Urinary bladder (tissue), 4 donors: ENCODE measurements at places on chromosomes 12 and 14. TPM values are rescaled to one million over a fixed set of nuclear protein-coding genes. Genes with fewer than 3 reads are reported as not detected.

The DPPA3 gene
- not detected for total RNA-seq

The CLEC1B gene
- not detected for total RNA-seq

The EFCAB11 gene
- total RNA-seq, result 14.2 TPM

The ESPL1 gene
- 4.5 TPM for total RNA-seq

The CCDC38 gene
- not detected for total RNA-seq

The TPCN1 gene
- total RNA-seq, result 19.3 TPM

The PPP1R12A gene
- 668 TPM for total RNA-seq

The RD3L gene
- not detected for total RNA-seq

The KRT6A gene
- not detected for total RNA-seq

The WSCD2 gene
- total RNA-seq, result 6.5 TPM

DNA sequence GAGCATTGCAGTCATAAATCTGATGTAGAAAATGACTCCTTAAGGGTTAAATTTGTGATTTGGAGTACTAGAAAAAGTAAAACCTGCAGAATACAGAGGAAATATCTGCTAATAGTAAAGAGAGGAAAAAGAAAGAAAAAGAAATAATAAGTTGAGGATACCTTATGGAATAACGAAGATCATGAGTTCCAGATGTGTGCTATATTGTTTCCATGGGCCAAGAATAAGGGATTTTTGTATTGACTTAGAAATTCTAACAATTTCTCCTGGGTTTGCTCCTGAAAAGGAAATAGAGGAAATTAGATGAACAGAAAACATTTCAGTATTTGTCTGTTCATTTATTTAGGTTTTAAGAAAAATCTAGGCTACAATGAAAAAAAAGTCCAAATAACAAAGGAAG, 115.3 kb downstream of the ALG10B start:
- DNase-seq, result no peak

GRCh38 chr12:6444031-6444430, 724 bp upstream of the CD27 start:
- DNase-seq, result no peak

DNA sequence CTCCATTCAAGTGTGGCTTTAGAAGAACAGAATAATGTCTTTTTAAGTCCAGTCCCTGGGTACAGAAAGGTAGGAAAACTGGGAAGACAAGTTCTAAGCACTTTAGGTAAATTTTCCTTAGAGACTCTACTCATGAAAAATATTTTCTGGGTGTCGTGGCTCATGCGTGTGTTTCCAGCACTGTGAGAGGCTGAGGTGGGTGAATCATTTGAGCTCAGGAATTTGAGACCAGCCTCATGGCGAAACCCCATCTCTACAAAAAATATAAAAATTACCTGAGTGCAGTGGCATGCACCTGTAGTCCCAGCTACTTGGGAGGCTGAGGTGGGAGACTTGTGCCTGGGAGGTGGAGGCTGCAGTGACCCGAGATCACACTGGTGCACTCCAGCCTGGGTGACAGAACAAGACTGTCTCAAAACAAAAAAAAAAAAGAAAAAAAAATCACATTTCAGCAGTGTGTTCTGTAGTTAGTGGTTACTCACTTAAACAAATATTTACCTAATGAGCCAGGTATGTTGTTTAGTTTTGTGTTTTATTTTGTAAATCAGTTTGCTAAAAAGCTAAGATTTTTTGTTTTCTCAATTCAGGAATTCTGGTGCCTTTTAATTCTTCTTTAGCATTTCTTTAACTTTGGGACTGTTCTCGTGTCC, 52.3 kb upstream of the RD3L start:
- no peak for DNase-seq

- DNase-seq, result no peak
Measured at GRCh38 chr12:104827587-104827986, 130.5 kb downstream of the SLC41A2 start.

DNA sequence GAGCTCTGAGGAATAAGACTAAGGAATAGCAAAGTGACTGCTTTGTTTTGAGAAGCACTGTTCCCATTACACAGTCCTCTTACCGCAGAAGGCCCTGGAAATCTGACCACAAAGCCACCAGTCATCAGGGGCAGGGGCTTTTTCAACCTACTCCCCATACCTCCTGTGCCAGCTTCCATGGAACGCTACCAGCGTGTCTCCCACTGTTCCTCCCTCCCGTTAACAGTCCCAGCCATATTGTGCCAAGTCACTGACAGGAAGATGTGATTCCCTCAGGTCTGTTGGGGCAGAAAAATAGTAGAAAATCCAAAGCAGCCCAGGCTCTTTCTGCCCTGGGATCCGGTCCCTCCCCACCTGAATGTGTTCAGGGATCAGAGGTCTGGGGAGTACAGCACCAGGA, 46.6 kb upstream of the VPS33A start:
- no peak for DNase-seq

DNA sequence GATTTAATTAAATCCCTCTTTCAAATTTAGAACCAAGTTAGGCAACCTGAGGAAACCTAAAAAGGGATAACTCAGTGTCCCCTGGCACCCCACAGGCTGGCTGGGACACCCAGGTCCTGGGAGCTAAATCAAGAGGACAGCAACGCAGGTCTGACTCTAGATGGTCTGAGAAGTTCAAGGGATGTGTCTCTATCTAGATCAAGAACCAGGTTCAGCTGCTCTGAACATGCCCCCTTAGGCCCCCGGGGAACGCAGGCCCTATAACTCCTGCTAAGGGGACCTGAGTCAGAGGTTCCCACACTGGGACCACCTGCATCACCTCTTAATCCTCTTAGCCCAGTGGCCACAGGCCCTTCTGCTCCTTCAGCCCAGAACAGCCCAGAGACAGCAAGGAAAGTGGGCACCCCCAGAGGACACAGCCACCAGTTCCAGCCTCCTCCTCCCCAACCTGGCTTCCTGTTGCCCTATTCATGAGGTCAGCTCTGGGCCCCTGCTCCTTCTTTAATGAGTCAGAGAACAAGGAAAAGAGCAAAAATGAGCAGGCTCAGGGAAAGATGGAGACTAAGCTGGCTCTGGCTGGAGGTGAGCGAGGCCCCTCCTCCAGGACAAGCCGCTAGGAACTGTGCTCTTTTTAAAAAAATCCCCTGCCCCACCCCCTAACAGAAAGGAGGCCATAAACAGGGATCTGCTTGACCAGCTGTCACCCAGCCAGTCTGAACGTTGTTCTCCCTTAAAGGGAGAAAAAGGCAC, 10.8 kb downstream of the PITPNM2 start:
- no peak for DNase-seq

DNA sequence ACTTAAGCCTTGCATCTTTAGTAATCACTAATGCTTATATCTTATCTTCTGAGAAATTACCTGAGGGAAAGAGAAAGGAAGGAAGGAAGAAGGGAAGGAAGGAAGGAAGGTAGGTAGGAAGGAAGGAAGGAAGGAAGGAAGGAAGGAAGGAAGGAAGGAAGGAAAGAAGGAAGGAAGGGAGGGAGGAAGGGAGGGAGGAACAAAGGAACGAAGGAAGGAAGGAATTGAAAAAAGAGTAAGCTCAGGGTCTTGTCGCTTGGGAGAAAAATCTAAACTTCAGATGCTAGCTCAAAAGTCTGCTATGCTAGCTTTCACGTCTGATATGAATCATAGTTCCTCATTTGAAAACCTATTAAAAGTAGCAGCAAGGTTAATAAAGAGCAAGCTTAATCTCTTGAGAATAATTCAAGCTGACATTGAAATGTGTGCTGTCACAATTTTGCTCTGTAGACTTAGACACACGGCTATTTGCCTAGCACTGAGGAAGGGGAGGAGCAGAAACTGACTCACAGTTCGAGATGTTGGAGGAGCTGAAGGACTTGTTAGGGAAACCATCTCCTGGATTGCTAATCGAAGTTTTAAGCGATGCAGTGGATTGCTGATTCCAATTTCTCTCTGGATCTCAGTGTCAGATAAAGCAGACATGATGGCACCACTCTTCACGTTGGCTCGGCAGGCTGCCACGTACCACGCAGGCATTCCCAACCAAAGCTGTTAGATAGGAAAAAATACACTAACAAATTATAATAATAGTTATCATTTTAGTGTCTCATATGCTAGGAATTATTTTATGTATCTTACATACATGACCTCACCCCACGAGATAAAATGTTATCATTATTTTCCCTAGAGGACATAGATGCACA, 216.7 kb downstream of the ACSS3 start:
- no peak for DNase-seq

DNA sequence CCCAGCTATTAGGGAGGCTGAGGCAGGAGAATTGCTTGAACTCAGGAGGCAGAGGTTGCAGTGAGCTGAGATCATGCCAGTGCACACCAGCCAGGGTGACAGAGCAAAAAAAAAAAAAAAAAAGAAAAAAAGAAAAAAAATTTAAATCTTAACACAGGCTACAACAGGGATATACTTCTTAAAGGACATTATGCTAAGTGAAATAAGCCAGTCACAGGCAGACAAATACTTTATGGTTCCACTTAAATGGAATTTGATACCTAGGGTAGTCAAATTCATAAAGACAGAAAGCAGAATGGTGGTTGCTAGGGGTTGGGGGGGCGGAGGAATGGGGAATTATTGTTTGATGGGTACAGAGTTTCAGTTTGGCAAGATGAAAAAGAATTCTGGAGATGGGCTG, 14.8 kb upstream of the PPTC7 start:
- no peak for DNase-seq

GRCh38 chr12:50103767-50104321, at the start of gene GPD1:
GPD1 (plus strand) TSS chr12:50104008; CDS start chr12:50104051, 43 bp downstream.
- DNase-seq, result no peak
